ENCODE measurements at places on chromosomes 6 and 20. TPM values are rescaled to one million over a fixed set of nuclear protein-coding genes. Genes with fewer than 3 reads are reported as not detected.
A peak's percentile ranks its signal among the peaks of the same experiment; 100 is the strongest.

- DNase-seq, result no peak
These were observed 10.6 kb upstream of the DLK2 start for GRCh38 chr6:43465948-43466347.

Gene MMP24OS
- total RNA-seq, result 86.8 TPM

Gene CCDC28A
- 9.8 TPM for total RNA-seq

Gene SLPI
- 446 TPM for total RNA-seq

- DNase-seq, result no peak
These were observed 49.2 kb downstream of the CDKAL1 start for GRCh38 chr6:20583444-20583800.

- DNase-seq, result no peak
These were observed 65.0 kb downstream of the ISM1 start for GRCh38 chr20:13286052-13286451.

Gene LTB
- 0.44 TPM for total RNA-seq

GRCh38 chr6:135231469-135231844, 50.3 kb downstream of the MYB start:
- no peak for DNase-seq

DNA sequence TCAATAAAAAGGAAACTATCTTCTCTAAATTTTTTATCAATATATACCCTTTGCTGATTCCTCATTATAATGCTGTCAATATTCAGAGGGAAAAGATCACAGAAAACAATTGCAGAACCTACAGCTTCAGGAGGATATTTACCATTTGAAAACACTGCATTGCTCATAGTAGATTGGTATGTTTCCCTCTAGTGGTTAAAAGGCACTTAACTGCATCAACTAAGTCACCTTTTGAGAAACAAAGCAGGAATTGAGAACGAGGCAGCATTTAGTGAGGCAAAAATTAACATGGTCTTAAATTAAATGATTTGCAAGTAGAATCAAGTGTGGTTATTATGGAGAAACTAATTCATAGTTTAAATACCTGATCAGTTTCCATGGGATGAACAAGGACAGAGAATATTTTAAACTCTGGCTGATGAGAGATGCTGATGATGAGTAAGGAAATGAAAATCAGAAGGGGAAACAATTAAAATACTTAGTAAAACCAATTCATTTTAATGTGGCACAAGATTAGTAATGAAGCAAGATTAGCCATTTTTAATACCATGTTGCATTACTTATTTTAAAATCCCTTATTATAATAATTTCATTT, 642.1 kb downstream of the EPHA7 start:
- no peak for DNase-seq

DNA sequence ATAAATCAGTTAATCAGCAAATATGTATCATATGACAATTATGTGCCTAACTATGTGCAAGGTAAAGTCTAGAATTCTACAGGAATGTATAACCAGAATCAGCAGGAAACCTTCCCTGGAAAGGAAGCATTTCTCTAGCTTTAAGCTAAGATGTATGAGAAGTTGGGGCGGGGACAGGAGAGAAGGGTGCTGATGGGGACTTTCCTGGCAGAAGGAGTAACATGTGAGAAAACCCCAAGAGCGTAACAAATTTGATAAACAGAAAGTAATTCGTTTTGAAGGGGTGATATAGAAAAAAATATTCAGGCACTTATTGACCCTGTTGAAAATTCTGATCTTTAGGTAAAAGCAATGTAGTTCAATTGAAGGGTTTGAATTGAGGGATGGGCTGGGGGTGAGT, 226.1 kb downstream of the KHDRBS2 start:
- DNase-seq, result no peak

DNA sequence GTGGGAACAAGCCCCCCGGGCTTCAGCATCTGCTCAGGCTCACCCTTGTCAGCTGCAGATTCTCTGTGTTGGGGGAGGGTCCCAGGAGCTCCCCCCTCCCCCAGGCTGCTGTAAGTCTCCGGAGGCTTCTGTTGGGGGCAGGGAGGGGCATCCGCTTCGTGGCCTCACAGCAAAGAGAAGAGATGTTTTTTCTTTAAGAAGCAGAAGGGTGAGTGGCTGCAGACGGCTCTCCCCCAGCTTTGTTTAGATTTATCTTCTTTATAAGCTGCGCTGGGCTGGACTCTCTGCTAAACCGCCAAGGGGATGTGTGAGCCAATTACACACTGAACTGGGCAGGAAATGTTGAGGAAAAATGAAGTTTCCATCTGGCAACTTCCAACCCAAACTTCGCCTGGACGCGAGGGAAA, 48.7 kb upstream of the GATA5 start:
- DNase-seq, result no peak

DNA sequence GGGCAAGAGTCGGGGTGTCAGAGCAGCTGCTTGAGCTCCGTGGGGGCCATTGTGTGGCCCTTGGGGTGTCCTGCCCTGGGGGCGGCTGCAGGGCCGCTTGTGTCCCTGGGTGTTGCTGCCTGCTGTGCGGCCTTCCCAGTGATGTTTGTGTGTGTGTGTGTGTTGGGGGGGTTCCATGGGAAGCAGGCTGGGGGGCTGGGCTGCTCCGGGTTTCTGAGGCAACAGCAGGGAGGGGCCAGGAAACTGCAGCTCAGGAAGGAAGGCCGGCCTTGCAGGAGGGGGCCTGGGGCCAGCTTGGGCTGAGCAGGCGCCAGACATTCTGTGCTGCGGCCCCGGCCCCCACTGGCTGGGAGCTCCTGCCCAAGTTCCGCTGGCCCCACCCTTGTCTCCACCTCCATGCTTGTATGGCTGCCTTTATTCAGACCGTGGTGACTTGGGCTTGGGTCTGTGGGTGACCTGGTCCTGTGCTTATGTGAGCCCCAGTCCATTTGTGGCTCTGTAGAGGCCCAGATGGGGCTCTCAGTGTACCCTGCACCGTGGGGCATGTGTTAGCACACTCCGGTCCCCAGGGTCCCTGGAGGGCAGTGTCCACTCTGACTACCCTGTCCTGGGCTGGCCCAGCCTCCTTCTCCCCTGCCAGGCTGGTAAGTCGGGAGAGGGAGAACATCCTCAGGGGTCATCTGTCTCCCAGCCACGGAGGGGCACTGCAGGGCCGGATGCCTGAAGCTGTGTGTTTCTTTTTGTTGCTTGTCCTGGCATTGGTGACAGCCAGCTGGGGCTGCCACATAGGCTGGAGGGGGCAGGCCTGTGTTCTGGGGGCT, 4.6 kb upstream of the SOX18 start:
- peak; percentile 68 for DNase-seq

GRCh38 chr6:5569491-5569890, 308.2 kb downstream of the FARS2 start:
- DNase-seq, result no peak

DNA sequence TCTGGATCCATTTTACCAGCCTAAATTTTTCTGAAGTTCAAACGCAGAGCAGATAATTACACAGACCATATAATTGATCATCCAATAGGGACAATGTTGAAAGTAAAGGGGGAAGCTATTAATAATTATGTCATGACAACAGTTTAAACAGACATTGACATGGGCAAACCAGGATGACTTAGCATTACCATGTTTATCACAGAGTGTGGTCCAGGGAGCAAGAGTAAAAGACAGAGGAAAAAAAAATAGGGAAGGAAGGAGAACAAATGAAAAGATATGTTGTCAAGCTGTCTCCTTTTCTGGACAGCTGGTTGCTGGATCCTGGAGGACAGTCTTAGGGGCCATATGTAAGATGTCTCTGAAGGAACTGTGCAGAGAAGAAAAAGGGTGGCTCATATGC, 69.4 kb upstream of the FBXL4 start:
- DNase-seq, result no peak

- no peak for DNase-seq
These were observed 51.5 kb downstream of the MRPL14 start for GRCh38 chr6:44075647-44076355.

DNA sequence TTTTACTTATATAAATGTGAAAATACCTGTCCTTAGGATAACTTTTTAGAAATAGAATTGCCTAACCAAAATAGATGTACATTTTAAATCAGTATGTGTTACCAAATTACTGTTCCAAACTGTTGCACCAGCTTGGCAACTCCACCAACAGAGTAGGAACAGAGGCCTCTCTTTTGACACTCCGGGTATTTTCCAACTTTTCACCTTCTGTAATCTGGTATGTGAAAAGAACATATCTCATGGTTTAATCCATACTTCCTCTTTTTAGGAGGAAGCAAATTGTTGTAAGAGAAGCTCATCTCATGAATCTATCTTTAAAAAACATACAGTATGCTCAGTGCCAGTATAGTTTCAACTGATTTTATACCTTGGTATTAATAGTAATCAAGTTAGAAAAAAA, 24.9 kb downstream of the RNF144B start:
- DNase-seq, result no peak

GRCh38 chr20:62136283-62137091, 6.7 kb downstream of the PSMA7 start:
- peak; percentile 83 for DNase-seq

GRCh38 chr6:112636650-112637262, 289.6 kb downstream of the RFPL4B start:
- DNase-seq, result no peak

DNA sequence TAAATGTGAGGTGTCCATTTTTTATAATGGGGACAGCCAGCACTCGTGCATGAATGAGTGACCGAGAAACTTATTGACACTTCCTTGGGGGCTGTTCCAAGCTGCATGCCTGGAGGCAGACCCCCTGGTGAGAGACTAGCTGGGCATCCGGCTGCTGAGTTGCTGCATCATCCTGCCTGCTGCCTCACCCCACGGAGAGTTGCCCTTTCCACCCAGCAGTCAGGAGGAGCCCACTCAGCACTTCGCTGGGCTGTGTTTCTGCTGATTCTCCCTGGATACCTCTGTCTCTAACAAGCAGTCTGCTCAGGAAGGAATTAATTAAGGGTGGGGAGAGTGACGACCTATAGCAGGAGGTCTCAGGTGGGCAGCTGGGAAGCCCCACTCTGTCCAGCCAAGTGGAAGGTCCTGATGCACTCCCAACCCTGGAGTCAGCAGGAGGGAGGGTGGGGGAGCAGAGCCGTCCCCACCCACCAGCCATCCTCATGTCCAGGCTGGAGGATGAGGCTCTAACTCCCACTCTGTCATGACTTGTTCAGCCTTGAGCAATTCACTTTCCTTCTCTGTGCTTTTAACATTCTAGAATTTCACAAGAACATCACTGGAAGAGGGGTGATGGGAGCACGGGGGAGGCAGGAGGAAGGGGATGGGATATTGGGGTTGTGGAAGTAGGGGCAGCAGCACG, 177.3 kb downstream of the LRFN2 start:
- DNase-seq, result no peak

Gene NKX2-2
- total RNA-seq, result not detected

Gene ERVFRD-1
- total RNA-seq, result not detected

Gene MCHR2
- total RNA-seq, result not detected

Gene INSM1
- total RNA-seq, result not detected

- DNase-seq, result no peak
These were observed 29.9 kb downstream of the SGK1 start for GRCh38 chr6:134287859-134288537.

Gene WFDC9
- total RNA-seq, result not detected

DNA sequence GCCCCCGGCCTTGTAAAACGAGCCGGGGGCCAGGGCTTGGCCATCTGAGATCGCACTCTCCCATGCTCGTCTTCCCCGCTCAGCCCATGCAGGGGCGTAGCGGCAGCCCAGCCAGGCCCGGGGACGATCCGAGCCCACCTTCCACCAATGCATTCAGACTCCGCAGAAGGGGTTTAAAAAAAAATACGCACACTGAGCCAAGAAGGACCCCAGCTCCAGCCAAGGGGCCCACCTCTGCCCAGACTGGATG, 320 bp downstream of the GSTA4 start:
- peak; percentile 13 for DNase-seq

Gene TPMT
- total RNA-seq, result 9.4 TPM

DNA sequence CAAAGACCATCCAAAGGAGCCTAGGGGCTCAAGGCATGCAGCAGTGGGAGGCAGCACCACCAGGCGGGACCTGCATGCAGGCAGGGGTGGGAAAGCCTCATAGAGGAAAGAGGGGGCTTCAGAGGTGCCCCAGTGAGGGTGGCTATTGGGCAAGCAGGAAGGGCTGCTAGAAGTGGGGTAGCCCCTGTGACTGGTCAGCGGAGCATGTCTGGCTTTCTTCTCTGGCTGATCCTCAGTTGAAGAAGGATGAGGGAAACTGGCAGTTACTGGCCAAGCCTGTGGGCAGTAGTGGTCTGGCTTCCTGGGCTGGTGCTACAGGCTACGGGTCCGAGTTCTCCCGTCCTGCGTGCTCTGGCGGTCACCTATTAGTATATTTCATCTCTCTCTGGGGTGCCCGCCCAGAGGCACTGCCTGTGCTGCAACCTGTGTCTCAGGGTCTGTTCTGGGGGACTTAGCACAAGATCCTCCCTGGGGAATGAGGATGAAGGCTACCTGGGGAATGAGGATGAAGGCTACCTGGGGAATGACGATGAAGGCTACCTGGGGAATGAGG, 35.9 kb upstream of the CST7 start:
- no peak for DNase-seq

- no peak for DNase-seq
These were observed 201.8 kb downstream of the GRIK2 start for GRCh38 chr6:101595276-101595675.

DNA sequence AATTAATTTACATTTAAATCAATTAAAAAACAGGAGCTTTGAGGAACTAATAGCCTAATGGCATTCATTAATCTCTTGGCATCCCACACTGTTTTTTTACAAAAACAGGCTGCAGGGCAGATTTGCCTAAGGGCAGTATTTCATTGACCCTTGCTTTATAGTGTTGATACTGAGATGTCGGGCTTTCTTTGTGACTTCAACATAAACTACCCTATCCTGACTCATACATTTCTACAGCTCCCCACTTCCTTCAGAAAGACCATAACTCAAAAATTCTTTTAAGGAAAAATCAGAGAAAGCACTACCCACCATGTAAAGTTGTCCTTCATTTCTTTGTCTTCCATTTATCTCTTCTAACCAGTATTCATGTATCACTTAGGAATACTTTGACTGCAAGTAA, 92.2 kb upstream of the NT5E start:
- DNase-seq, result no peak

GRCh38 chr20:34546751-34547181, 11.8 kb upstream of the MAP1LC3A start:
- DNase-seq, result no peak

Gene SLC17A4
- 1.9 TPM for total RNA-seq

- no peak for DNase-seq
These were observed 24.4 kb downstream of the DNAH8 start for GRCh38 chr6:38739532-38739931.

GRCh38 chr6:109170333-109170732, 75.0 kb downstream of the CEP57L1 start:
- DNase-seq, result no peak

Gene MYBL2
- 113 TPM for total RNA-seq

- DNase-seq, result no peak
These were observed 125.4 kb downstream of the HIVEP1 start for GRCh38 chr6:12137480-12137879.

- DNase-seq, result no peak
These were observed 89.9 kb downstream of the NOL4L start for GRCh38 chr20:32495217-32495565.

DNA sequence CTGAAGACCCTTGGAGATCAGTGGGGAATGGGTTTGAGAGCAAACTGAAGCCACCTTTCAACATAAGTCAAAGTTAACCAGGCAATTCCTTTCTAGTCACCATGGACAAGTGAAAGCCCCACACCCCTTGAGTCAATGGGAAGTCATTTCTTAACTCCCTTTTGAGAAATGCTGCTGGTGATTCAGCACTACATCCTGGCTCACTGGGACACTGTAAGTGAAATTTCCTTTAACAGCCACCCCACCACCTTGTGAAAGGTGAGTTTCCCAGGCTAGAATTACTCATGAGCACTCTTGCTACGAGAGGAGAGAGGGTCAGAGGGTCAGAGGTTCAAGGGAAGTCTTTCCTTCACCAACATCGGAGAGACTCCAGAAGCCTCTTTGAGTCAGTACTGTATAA, 93.3 kb upstream of the MARCKS start:
- DNase-seq, result peak; percentile 20

Measured in Calu3 (cell line).